HuH-7.5 (cell line): ENCODE measurements at places on chromosomes 12 and 14.
A peak's percentile ranks its signal among the peaks of the same experiment; 100 is the strongest.

DNA sequence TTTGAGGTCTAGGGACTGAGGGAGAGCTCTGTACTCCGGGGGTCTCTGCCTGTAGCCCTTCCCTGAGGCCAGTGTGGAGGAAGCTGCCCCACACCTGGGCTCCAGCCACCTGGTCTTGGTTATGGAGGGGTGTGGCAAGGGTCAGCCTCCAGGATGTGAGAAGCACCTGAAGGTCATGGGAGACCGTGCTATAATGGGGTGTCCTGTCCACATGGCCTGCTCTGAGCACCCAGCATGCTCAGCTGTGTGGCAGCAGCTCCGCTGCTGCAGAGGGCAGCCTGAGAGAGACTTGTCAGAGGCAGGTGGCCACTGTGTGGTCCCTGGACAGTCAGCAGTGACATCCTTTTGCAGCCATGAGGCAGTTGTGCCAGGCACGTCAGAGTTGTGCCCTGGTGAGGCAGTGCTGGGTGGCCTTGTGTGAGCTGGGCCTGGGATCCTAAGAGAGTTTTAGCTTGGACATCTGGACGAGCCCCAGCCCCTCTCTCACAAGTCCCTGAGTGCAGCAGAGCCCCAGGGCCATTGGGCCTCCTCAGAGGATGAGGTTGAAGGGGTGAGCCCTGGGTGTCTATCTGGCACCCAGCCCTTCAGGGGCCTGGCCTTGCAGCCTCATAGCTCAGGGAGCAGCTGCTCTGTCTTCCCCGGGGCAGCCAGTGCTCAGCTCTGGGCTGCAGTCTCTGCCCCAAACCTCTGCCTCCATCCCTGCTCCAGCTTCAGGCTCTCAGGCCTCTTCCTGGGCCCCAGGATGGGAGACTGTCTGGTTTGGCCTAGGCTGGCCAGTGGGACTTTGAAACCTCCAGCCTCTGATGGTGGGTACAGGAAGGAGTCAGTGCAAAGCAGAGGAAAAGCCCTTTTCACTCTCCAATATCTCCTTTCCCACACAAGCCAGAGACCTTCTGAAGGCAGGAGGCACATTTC is 7.4 kb upstream of the ATG101 start:
- DNase-seq: no peak

GRCh38 chr12:7103837-7104584 is 5.0 kb downstream of the C1RL start:
- no peak for DNase-seq

DNA sequence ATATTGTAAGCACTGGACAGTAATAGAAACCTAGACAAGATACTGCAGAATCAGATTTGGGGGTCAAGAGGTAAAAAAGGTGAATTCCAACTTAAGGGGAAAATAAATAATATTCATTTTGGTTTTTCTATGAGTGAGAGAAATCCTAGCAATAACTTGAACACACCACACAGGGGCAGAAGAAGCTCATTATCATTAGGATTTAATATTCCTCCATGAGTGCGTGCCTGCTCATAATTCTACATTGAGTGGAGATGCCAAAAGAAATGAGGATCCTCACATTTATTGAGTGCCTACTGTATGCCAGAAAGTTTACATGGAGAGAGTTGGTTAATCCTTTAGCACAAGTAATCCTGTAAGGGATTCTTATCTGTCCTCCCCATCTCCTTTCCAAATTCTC is 40.5 kb upstream of the C14orf132 start:
- no peak for DNase-seq

DNA sequence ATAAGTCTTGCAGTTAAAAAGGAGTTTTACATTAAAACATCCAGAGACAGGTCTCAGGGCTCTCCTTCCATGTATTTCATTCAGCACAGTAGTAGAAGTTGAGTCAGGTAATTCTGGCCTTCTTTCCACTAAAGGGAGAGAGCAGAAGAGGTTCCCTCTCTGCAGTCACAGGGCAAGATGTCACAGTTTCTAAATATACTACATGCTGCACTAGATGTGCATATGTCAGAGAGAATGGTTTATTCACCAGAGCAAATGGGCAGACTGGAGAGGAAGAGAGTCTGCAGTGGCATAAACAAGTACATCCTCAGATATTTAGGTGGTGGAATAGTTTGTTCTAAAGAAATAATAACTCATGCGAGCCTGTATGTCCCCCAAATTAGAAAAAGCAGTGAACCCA is 132.0 kb downstream of the KICS2 start:
- no peak for DNase-seq

DNA sequence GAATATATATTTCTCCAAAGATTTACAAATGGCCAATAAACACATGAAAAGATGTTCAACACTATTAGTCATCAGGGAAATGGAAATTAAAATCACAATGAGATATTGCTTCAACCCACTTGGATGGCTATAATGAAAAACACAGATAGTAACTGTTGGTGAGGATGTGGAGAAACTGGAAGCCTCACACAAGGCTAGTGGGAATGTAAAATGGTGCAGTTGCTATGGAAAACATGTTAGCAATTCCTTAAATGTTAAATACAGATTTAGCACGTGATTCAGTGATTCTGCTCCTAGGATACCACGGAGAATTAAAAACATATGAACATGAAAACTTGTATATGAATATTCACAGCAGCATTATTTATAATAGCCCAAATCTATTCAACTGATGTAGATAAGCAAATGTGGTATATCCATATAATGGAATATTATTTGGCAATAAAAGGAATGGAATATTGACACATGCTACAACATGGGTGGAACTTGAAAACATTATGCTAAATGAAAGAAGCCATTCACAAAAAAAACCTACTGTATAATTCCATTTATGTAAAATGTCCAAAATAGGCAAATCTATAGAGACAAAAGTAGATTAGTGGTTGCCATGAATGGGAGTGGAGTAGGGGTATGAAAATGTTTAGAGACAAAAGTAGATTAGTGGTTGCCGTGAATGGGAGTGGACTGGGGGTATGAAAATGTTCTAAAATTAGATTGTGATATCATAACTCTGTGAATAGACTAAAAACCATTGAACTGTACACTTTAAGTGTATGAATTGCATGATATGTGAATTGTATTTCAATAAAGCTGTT is 227.1 kb upstream of the DDHD1 start:
- DNase-seq: no peak

- DNase-seq: peak; percentile 87
Observed at GRCh38 chr14:67359775-67360469, at the start of the genes ATP6V1D and EIF2S1. TSS of gene ATP6V1D (minus strand) at chr14:67359804. CDS start at chr14:67359698, 106 bp downstream. TSS of gene EIF2S1 (plus strand) at chr14:67360328. CDS start at chr14:67364768, 4,440 bp downstream.

DNA sequence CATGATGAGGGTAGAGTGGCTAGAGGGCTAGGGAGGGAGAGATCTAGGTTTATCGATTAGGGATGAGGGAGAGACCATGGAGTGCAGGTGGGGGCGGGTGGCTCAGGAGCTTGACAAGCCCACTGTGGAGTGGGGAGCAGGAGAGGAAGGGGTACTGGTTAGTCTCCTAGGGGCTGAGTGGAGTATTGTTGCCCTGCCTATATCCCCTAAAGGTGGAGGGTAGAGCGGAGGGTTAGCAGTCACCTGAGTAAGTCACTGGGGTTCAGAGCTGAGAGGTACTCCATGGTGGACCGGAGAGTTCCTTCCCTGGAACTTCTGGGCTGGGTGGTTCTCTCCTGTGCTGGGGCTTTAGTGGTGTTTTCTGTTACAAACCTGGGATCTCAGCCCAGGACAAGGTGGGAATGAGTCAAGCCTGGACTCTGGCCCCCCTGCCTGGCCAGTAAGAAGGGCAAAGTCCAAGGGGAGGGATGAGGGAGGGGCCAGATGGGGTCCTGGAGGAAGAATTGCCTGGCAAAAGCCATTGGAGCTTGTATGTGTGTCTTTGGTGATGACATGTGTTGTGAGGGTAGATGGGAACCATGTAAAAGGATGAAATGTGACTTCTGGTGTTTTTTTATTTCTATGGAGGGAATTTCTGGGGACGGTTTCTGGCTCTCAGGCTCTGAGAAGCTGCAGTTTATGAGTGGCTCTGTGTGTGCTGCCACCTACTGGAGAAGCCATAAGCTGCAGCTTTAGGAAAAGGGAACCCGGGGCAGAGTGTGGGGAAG is at the start of gene CIDEB:
Gene CIDEB (minus strand): TSS at position 403 of the 767 bp plus-strand sequence. CDS start 119 bp downstream, at position 284.
- peak; percentile 97 for DNase-seq

DNA sequence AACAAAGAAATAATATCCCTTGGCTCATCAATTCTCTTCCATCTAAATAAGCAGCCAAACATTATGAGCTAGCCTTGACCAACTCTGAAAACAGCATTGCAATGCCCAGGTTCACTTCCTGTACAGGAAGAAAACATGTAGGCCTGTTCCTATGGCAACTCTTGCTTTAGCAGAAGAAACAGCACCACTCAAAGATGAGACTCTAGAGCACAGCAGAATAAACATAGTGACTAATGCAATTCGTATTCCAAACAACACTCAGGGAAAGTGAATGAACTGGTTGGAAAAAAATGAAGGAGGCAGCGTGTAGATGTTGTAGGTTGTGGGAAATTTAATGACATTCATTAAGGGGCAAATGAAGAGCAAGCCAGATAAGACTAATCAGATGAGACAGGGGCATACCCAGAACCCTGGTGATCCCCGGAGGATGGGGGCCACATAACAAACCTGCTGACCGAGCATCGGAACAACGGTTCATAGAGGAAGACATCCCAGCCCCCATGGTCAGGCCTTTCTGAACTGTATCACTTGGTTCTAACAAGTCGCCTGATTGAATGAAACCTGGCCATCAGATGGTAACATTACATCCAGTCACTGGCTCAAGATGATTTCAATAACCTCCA is 9.0 kb downstream of the ARHGDIB start:
- no peak for DNase-seq

DNA sequence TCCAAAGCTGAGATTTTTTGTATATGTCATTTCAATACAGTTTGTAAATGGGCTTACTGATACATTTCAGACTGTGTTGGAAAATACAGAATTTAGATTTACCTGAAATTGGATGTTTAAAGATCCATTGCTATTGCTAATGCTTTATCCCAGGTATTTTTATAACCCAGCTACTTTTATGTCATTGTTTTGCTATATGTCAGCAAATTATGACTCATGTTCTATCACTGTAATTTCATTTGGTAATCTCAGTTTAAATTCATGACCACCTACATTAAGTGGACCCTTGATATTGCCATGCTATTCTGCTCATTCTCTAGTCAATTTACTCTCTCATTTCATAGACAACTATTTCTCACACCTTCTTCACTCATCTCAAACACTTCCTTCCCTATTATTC is 281.2 kb downstream of the IPO8 start:
- DNase-seq: no peak

GRCh38 chr12:77060136-77060882 is 5.1 kb downstream of the E2F7 start:
- no peak for DNase-seq

DNA sequence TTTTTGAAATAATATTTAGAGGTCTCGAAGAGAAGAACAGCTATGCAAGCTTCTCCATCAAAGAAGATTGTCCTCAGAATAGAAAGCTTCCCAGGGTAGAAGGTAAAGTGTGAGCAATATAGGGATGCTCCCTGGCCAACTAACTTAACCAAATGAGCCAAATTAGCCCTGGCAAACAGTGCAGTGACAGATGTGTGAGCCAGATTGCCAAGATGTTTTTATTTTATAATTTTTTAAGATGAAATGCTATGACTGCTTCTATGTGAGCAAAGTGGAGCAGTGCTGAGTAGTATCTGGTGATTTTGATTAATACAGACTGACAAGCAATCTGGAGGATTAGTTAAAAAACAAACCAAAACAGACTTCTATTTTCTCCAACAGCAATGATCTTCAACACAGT is 202.1 kb downstream of the NOVA1 start:
- no peak for DNase-seq

GRCh38 chr12:76623931-76624330 is 64.4 kb upstream of the OSBPL8 start:
- no peak for DNase-seq
